ENCODE measurements at places on chromosomes 4 and X.

DNA sequence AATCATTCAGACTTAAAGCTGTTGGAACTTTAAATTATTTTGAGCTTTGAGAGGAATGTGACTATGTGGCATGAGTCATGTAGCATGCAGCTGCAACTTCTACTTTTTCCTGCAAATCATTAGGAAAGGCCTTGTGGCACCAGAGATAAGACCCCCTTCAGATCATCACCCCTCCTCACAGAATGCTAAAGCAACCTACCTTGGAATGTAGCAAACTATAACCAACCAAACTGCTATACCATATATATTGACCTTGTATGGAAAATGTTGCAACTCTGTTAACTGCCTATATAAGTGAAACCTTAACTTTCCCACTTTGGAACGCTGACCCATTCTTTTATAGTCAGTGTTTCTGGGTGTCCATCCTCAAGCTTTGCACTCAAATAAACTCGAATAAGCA, 32.0 kb downstream of the ATXN3L start:
- DNase-seq: no peak

DNA sequence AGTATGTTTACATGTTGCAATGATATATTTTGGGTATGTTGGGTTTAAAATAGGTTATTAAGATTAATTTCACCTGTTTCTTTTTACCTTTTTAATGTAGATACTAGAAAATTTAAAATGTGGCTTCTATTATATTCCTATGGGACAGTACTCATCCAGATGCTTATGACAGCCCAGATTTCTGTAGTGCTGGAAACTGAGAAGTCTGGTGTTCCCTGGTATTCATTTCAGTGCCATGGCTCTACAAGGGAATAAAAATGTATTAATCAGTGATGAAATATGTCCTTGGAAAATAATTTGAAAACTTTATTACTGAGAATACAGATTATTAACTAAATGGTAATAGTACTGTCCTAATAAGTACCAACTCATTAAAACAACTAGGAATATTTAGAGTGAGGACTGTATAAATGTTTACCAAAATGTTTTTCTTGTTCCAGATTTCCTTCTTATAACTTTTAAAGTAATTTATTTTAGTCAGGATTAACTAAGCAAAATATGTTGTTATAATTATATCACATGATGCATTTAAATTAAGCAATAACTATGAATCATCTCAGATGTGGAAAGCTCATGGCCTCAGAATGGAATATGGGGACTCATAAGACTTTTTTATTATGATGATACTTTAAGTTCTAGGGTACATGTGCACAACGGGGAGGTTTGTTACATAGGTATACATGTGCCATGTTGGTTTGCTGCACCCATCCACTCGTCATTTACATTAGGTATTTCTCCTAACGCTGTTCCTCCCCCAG, 25.3 kb downstream of the ARHGAP24 start:
- no peak for DNase-seq

DNA sequence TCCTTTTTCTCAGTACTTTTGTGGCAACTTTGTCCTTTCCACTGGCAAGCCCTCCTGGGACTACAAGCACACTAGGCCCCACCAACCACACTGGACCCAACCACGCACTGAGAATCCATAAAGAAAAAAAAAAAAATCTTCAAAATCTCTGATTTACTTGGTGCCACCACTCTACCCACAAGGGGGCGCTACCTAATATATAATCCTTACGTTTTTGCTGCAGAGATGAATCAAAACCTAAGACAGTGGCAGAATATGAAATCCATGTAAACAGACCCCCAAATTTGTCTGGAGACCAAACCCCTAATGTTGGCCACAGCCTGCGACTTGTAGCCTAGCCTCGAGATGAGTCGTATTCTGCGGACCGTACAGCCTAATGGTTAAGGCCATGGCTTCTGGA, 63.5 kb upstream of the ARHGAP36 start:
- no peak for DNase-seq

GRCh38 chrX:153537526-153538295, 20.3 kb downstream of the ATP2B3 start:
- DNase-seq: no peak

DNA sequence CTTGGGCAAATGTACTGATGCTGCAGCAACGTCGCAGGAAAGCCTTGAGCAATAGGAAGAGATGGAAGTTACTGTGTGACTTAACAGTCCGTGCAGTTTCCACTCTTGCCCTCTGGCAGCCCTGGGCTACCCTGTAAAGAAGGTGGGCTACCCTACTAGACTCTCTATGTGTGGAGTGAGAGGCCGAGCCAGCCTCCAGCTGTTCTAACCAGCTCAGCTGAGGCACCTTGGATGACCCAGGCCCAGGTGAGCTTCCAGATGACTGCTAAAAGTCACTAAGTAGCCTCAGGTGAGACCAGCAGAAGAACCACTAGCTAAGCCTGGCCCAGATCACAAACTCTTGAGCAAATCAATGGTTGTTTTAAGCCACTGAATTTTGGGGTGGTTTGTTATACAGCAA, 34.9 kb upstream of the PPP2R2C start:
- DNase-seq: no peak

GRCh38 chr4:125045311-125045710, 269.4 kb upstream of the FAT4 start:
- DNase-seq: no peak

DNA sequence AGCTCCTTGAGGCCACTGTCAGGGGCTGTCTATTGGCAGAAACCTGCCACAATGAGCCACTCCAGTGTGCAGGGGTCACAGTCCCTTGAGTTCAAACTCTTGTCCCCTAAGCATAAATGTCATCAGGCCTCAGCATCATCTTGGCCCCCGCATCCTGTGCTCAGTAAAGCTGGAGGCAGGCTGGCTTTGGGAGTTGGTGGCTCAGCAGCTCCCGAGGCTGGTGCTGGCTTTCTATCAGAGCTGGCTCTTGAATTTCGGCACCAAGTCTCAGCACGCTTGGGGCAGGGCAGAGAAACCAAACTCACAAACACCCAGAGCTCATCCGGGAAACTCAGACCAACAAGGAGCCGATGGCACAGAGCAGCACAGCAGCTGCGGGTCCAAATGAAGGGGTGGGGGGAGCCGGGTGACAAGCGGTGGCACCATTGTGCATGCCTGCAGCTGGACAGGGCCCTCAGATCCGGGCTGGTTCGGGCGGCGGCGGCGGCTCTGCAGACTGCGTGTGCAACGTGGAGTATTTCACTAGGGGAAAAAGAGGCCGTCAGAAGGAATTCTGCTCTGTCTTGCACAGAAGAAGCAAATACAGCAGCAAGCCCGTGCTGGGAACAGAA, 75.5 kb downstream of the MTMR1 start:
- no peak for DNase-seq

DNA sequence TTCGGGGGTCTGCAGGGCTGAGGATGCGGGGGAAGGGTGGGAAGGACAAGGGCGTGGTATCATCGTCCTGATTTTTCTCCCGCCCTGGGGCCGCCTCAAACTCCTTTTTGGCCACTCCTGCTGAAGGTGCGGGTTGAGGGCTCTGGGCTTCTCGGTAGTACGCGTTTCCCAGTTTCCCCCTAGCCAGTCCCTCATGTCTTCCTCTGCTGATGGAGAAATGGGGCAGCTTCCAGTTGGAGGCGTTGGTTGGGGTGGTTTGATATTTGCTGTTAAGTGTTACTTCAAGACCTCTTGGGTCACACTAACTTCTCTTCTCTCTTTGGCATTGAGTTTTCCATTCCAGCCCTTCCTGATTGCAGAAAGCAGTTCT, 482 bp downstream of the GSTCD start:
- DNase-seq: no peak

DNA sequence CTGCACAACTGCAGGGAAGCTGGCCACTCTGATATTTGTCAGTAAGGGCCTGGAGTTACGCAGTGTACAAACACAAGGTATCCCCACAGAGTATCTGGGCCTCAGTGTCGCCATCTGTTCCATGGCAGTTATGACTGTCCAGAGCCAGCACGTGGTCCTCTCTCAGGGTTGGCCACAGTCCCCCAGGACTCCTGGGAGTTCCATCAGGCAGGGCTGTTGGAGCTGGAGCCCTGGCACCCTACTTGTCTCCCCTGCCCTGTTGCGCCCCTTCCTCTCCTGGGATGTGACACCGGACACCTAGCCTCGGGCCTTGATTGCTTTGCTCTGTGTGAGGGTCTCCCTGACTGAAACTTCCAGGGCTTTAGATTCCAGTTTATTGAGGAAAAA, 8.4 kb downstream of the HTRA3 start:
- no peak for DNase-seq

GRCh38 chrX:55715847-55716246, 1.7 kb upstream of the RRAGB start:
- DNase-seq: no peak

- no peak for DNase-seq
These were observed 185.5 kb downstream of the PTTG2 start for GRCh38 chr4:38145741-38146140.

DNA sequence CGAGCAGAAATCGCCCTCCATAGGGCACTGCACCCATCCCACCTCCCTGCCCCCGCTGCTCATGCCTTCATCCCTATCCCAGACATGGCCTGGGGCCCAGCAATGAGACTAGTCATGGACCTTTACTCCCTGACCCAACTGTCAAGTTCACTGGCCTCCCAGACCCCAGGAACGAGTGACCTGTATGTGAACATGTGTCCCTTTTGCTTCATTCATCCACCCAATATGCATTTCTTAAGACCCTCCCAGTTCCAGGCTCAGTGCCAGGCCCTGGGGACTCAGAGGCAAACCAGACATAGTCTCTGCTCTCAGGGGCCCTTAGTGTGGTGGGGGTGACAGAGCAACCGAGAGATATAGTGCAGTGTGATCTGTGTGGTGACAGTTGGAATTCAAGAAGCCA, 67.0 kb downstream of the EFNB1 start:
- DNase-seq: no peak

DNA sequence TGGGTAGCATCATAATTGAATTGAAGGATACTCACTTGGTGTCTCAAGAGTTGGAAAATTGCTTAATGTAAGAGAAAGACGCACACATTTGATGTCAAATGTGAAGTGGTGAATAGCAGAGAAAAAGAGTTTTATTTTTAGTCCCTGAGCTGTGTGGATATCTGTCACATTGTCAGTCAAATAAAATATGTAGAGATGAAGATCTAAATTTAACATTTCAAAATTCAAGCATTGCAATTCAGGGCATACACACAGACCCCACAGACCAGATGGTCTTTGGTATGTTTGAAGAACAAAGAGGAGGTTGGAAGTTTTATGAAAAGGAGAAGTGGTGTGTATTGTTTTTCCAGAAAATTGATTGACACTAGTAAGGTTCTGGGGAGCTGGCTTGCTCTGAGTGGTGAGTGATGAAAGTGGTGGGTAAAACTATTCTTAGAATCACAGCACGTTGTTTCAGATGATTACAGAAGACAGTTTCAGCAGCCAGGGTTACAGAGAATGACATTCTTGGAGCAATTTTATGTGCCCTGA, 44.9 kb upstream of the BBS12 start:
- no peak for DNase-seq

DNA sequence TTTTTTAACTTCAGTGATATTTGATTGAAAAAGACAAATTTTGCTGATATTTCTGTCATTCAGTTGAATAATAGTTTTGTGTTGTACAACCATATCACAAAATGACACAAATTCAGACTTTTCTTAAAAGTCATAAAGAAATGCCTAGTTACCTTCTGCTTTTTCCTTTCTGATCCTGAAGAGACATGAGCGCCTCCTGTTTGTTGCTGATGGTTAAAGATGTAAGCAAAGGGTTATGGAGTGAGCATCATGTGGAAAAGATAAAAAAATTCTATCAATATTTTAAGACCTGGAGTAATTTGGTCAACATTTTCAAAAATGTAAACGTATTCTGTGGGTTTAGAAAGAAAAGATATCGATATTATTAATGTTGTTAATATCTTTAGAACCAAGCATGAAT, 669.9 kb upstream of the NR3C2 start:
- DNase-seq: no peak

- no peak for DNase-seq
These were observed 34.5 kb upstream of the SLC4A4 start for GRCh38 chr4:71304289-71304850.

- DNase-seq: no peak
These were observed 23.3 kb upstream of the LEF1 start for GRCh38 chr4:108192056-108192455.

- DNase-seq: no peak
These were observed 191.4 kb downstream of the SOWAHB start for GRCh38 chr4:76706581-76706980.
